ENCODE measurements at places on chromosomes 16 and 17.

DNA sequence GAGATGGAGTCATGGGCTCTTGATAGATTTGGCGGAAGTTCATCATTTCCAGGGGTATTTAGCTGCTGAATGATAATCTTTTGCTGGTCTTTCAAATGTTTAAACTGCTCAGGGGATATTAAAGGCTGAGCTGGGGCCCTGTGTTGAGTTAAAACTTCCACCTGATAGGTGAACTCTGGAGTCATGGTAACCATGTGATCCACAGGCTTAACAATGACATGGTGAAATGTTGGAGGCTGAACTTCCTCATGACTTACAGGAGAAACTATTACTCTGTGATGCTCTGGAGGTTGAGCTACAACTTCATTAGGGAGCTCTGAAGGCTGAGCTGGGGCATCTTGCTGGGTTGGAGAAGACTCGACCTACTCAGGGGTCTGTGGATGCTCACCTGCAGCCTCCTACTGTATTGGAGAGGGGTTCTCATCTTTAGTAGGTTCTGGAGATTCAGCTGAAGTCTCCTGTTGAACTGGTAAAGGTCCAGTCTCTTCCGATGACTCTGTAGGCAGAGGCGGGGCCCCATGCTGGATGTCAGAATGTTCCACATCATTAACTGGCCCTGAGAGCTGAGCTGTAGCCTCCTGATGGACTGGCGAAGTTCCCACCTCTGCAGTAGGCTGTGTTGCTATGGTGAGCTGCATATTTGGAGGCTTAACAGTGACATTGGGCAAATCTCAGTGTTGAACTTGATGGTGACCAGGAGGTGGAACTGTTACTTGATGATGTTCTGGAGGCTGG lies 24.2 kb downstream of the RDM1 start:
- DNase-seq, result no peak

GRCh38 chr17:2994441-2994840 lies 69.0 kb downstream of the OR1D5 start:
- DNase-seq, result no peak

- no peak for DNase-seq
Observed at GRCh38 chr17:55898195-55898594, 147.3 kb downstream of the PCTP start.

- no peak for DNase-seq
Observed at GRCh38 chr17:20207262-20207985, 198.3 kb downstream of the SPECC1 start.

- DNase-seq, result no peak
Observed at GRCh38 chr17:45006927-45007461, 38.9 kb upstream of the C1QL1 start.

GRCh38 chr17:61294777-61295176 lies 104.9 kb upstream of the TBX2 start:
- no peak for DNase-seq

DNA sequence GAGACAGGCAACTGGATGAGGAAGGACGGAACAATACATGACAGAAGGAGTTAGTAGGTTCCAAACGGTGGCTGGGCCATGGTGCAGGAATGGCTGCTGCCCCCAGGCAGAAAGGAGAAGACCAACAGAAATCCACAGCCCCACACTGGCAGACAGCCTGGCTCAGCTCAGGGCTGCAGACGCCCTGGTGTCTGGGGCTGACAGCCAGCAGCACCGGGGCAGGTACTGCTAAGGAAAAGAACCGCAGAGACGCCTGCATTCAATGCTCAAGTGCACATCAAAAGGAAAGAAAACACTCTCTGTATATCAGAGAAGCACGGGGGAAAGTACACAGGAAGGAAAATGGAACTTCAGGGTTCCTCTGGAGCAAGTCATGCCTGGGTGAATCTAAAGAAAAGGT lies 53.4 kb downstream of the GAS7 start:
- DNase-seq, result no peak

DNA sequence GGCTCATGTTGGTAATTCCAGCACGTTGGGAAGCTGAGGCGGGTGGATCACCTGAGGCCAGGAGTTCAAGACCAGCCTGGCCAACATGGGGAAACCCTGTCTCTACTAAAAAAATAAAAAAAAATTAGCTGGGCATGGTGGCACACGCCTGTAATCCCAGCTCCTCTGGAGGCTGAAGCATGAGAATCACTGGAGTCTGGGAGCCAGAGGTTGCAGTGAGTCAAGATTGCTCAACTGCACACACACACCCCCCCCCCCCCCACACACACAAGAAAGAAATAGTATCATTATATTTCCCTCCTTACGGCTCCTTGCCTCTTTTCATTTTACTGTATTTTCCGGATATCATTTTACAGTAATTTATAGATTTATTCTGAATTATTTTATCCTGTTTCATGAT lies 963.1 kb upstream of the GOT2 start:
- no peak for DNase-seq

- DNase-seq, result no peak
Observed at GRCh38 chr17:49016775-49017463, 19.7 kb downstream of the IGF2BP1 start.

DNA sequence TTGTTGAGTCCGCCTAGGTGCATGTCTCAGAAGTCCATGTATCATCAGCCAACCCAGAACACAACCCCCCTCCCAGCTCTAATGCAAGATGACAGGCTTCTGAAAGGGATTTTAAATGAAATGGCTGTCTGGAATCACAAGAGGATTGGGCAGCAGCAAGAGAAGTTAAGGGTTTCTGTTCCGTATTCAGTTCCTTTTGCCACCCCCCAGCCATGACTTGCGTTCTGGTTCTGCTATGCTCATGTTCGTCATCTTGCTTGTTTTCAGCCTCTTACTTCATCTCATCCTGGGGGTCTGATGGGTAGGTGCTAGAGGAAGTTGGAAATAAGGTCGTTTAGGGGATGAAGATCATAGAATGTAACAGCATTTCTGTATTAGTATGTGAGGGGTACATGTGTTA lies 12.0 kb downstream of the MINK1 start:
- DNase-seq, result no peak

DNA sequence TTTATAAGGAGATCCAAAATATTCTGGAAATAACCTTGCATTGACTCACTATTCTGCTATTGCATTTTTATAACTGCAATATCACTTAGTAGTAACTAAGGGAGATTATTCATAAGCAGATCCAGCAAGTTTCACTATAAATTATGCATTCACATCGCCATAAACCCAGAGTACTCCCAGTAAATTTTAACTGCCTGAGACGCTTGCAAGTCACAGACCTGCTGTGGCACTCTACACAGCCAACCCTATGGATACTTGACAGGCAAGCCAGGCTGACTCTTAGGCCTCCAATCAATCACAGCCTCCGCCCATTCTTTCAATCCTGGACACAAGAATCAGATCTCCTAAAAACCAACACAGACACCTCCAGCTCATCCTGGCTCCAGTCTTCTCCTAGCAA lies 28.2 kb downstream of the USP31 start:
- no peak for DNase-seq

DNA sequence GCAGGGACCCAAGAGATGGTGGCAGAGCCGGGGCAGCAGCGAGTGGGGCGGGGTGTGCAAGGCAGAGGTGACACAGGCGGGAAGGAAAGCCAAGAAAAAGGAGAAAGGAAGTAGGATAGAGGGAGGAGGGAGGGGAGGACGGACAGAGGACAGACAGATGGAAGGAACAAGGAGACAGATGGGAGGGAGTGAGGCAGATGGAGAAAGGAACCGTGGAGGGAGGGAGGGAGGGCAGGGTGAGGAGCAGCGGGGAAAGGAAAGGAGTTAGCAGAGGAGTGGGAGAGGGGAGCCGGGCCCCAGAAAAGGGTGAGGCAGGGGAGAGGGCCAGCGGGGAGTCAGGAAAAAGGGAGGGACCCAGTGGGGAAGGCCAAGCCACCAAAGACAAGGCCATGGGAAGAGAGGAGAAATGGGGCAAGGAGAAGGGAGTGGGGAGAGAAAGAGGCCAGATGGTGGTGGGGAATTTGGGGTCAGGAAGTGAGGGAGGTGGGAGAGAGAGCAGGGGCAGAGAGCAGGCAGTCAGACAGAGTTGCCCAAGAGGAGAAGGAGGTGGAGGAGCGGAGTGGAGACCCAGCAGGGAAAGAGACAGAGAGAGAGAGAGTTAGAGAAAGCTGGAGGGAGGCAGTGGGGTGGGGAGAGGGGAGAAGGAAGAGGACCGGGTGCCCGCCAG lies 13.2 kb upstream of the ASGR1 start:
- DNase-seq, result no peak

- no peak for DNase-seq
Observed at GRCh38 chr16:87306516-87306915, 10.7 kb downstream of the C16orf95 start.

- no peak for DNase-seq
Observed at GRCh38 chr16:82368041-82368440, 198.0 kb upstream of the MPHOSPH6 start.

DNA sequence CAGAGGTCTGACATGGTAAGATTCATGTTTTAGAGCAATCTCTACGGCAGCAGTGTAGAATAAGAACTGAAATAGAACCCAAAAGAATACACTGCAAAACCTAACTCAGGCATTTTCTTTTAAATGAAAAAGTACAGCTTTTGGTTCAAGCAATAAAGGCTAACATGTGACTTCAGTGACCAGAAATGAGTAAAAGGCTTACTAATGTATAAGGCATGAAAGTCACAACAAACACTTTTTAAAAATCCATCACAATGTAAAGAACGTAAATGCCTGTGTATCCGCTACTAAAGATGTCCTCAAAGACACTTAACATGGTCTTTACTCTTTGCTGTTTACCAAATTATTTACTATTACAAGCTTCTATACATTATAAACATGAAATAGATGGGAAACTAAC lies 16.6 kb downstream of the KIAA0753 start:
- DNase-seq, result no peak

DNA sequence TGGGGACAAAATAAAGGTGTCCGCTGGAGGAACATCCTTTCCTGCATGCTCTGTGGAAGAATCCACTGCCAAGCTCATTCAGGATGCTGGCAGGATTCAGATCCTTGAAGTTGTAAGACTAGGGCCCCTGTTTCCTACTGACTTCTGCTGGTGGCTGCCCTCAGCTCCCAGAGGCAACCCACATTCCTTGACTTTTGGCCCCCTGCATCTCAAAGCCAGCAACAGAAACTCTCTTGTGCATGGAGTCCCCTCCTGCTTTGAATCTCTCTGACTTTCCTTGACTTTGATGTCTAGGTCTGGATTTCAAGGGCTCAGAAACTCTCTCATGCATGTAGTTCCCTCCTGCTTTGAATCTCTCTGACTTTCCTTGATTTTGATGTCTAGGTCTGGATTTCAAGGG lies 461.5 kb downstream of the WWOX start:
- no peak for DNase-seq

DNA sequence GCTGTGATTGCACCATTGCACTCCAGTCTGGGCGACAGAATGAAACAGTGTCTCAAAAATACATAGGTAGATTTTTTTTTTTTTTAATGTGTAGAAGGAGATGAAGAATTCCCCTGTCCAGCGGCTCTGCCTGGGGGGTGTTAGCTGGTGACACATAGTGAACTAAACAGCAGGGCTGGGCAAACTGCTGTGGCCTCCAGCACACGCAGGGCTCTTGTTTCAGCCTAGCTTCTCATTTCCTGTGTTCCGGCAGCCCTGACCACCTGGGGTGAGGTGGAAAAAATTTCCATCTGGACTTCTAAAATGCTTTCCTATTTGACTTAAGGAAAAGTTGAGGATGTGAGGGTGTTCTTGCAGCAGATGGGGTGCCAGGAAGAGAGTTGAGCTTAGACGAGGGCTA lies 33.3 kb upstream of the RGS9 start:
- DNase-seq, result no peak

GRCh38 chr17:65487161-65487560 lies 74.3 kb downstream of the AXIN2 start:
- no peak for DNase-seq

All from NCI-H2081 treated with DMSO at 0.1 percent for 48 hours (cell line).